Motor neuron (in vitro differentiated cells): ENCODE measurements at places on chromosomes 4 and X.

- ATAC-seq: no peak
Observed at GRCh38 chrX:39911278-39911897, 186.4 kb downstream of the BCOR start.

DNA sequence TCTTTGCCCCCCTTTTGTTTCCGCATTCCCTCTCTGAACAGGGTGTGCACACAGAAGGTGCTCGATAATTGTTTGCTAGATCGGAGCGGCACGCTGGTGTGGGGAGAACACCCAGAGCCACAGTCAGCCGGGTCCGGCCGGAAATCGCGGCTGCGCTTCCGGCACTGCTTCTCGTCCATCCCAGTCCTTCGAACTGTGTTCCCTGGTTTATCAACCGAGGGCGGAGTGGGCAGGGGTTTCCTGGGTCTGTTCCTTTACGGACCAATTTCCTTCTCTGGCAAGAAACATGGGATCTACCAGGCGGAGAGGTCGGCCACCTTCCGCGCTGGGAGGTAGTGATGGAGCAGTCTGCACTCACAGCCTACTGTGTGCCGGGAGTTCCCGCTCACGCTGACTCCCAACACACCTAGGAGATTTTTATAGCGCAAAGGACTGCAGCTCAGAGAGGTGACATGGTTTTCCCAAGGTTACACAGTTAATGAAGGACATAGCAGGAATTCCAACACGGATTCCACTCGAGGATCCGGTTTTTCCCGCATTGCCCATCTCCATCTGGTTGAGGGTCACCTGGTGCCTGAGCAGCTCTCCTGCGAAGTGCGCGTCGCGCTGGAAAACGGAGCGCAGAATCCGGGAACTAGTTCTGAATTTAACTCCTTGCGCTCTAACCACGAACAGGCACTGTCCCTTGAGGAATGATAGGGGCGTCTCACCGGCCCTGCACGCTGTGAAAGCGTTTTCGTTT lies 6.8 kb downstream of the MSX1 start:
- ATAC-seq: peak; percentile 51

GRCh38 chr4:8341691-8342090 lies 72.1 kb downstream of the HTRA3 start:
- no peak for ATAC-seq

GRCh38 chr4:95215991-95216605 lies 332.7 kb downstream of the UNC5C start:
- no peak for ATAC-seq

DNA sequence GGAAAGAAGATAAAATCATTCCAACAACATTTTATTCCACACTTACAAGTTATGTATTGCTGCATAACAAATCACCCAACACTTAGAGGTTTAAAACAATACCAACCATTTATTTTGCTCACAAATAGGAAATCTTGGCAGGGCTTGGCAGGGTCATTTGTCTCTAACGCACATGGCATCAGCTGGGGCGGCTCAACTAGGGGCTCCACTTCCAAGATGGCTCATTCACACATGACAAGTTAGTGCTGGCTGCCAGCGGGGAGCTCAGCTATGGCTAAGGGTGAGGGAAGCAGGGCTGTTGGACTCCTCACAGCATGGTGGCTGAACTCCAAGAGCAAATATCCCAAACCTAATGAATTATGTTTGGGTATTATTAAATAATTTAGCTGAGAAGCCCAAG lies 377.0 kb downstream of the ZNF674 start:
- no peak for ATAC-seq

DNA sequence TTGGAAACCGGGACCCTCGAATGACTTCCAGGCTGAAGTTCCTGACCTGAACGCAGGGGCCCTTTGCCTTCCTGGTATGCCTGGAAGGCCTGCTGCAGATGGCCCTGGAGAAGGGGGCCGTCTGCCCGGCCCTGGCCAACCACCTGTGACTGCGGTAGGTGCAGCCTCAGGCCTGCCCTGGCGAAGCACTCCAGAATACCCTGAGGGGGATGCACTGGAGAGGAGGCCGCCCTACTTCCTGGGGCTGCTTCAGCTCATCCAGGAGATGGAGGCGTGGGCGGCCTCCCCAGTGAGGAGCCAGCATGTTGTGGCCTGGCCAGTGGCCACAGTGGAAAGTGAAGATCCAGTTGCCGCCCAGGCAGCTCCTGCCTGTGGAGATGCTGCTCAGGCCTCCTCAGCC lies 26.4 kb upstream of the PNMA3 start:
- ATAC-seq: no peak
